8988T (cell line): ENCODE measurements at places on chromosomes 1 and 21.

- no peak for DNase-seq
These were observed 7.2 kb upstream of the ERRFI1 start for GRCh38 chr1:8033322-8033721.

GRCh38 chr1:153957744-153958110, 685 bp downstream of the CRTC2 start:
- no peak for DNase-seq

- DNase-seq = no peak
These were observed 237.3 kb downstream of the S1PR1 start for GRCh38 chr1:101474039-101474665.

- no peak for DNase-seq
These were observed 41.1 kb upstream of the MTR start for GRCh38 chr1:236753964-236754363.
